ENCODE measurements at places on chromosomes 5 and 9.

DNA sequence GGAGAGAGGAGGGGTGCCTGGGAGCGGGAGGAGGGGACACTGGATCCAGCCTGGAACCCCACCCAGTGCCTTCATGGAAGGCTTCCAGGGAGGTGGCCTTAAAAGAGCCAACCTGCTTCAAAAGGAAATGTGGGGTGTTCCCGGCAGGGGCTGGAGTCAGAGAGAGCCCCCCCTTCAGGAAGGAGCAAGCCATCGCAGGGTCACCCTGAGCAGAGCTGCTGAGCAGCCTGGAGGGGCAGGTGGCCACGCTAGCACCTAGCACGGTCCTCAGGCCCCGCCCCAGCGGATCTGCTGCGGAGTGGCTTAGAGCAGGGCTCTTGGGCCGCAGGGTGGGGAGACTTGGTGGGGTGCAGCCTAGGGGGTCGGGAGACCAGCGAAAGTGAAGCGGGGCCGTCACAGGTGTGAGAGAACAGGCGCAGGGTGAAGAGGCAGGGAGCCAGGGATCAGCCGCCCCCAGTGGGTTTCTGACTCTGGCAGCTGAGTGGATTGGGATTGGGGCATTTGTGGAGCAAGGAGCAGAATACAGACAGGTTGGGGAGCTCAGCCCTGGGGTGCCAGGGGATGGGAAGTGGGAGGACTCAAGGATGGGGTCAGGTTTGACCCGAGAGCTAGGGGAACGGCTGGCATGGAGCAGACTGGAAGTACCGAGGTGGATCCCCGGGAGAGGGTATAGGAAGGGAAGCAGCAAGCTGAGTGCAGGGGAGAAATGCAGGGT, 1.5 kb downstream of the LCN2 start:
- DNase-seq = no peak

DNA sequence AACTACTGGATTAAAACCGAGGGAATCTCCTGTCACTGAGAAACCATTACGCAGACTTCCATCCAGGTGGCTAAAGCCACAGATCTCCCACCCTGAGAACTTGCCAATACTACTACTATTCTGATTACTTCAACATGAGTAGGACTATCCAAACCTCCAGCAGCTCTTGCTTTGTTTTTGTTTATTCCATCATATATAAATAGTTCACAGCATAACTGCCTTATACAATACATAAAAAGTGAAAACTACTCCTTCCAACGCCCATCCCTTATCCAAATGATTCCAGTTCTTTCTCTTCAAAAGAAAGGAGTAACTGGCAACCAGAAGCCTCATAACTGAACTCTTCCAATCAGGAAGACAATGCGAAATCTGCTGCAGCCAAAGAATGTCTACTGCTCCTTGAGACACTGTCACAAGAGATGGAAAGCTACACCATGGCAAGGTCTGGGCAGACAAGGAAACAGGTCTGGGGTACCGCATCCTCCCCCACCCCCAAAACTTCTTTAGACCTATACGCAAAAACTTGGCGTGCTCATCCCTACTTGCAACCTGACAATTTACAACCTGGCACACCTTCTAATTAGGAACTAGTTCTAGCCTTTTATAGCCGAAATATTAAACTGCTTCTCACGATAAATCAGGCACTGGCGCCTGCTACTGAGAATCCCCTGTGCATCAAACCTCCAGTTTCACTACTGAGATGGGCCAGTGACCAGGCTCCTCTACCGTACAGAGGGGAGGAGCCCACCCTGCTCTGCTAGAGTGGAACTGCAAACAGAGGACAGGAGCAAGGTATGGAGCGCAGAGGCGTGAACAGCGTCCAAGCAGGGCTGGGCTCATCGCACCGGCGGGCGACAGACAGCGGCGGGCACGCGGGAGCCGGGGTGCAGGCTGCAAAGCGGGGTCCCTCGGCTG, 986 bp downstream of the PLPP1 start:
- no peak for DNase-seq

- DNase-seq = no peak
Observed at GRCh38 chr5:176955895-176956294, 50.7 kb downstream of the UIMC1 start.

GRCh38 chr9:105245029-105245890, 809 bp downstream of the SLC44A1 start:
- DNase-seq = peak; percentile 7

Measured in stimulated activated CD4-positive, alpha-beta T cell treated with anti-CD3 and anti-CD28 coated beads, TNF-alpha, amount 100 ng/mL, for 4 hours (primary cell).